ENCODE measurements at places on chromosomes 4 and X. TPM values are rescaled to one million over a fixed set of nuclear protein-coding genes. Genes with fewer than 3 reads are reported as not detected.

DNA sequence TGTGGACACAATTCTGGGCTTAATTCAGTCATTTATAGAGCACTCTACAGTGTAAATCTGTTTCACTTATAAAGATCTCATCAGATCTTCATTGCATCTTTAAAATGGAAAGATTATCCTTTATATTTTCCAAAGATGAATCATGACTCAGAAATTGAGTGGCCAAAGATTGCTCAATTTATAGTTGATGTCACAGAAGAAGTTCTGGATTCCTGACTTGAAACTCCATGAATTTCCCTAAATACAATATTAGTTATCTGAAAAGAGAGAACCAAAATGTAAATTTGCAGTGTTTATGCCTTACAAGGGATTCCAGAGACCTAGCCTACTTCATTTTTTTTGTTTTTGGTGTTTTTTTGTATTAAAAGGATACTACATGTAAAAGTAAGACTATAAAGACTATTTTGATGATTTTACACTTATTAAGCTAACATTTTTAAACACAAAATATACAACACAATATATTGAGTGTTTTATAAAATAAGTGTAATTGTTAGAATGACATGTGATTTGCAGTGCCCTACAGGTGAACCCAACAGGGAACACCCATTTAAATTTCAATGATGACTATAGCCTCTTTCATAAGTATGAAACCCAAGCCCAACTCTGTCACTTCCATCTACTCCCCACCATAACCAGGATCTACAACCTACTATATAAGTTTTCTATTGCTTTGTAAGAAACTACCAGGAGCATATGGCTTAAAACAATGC lies 183.5 kb downstream of the PCDH7 start:
- DNase-seq = no peak

DNA sequence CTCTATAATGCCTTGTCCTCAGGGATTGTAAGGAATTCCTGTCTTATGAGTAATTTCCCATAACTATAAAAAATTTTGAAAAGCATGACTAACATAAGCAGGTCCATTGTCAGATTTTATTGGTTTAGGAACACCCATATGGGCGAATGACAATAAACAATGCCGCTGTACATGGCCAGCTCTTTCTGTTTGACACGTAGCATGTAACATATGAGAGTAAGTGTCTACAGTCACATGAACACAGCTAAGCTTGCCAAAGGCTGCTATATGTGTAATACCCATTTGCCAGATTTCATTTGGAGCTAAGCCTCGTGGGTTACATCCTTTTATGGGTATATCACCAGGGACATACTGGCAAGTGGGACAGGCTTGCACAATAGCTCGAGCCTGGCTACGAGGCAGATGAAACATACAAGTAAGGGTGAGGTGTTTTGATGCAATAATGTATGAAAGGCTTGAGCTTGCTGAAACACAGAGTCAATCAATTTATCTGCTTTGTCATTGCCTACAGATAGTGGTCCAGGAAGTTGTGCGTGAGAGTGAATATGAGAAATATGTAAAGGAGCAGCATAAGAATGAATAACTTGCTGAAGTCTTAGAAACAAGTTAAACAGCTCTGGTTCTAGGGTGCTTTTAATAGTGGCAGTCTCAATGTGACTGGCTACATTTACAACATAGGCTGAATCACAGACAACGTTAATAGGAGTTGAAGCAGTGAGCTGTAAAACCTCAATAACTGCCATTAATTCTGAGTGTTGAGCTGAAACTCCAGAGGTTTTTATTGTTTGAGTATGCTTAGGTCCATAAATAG lies 67.4 kb upstream of the UGT2B10 start:
- DNase-seq = no peak

DNA sequence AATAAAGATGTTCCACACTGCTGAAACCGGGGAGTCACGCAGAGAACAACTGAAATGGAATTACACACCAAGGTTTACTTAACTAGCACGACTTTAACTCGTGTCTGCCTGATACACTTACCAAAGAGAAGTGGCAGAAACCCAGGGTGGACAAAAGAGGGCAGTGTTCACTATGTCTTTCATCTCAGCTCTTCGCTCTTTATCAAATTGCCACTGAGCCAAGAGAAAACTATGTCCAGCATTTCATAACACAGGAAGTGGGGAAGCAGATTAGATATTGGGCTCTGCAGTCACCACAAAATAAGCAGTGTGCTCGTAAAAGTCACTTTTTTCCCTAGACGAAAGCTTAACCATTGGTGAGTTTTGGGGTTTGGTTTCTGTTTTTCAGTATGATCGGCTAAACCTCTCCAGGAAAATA lies 155.7 kb downstream of the CHIC2 start:
- peak; percentile 59 for DNase-seq

DNA sequence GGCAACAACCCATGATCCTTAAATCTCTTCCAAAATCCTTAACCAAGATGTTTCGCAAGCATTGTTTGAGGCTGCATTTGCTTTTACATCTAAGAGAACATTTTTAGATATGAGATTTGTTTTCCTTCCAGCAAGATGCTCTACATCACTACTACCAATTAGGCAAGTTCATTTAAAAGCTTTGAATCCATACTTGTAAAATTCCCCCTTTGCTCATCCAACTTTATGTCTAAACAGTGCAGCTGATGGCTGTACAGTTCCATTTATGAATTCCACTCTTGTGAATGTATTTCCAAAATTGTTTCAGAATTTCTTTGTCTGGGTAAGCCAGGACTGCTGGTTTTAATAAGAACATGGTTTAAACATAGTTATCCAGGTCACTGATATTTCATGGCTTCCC lies 31.5 kb downstream of the RAI2 start:
- DNase-seq = no peak

DNA sequence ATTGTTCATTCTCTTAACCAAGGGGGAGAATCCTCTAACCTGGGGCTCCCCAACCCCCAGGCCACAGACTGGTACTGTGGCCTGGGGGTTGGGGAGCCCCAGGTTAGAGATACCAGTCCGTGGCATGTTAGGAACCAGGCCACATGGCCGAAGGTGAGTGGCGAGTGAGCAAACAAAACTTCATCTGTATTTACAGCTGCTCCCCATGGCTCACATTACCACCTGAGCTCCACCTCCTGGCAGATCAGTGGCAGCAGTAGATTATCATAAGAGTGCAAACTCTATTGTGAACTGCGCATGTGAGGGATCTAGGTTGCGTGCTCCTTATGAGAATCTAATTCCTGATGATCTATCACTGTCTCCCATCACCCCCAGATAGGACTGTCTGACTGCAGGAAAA lies 957.2 kb upstream of the PRKX start:
- no peak for DNase-seq

DNA sequence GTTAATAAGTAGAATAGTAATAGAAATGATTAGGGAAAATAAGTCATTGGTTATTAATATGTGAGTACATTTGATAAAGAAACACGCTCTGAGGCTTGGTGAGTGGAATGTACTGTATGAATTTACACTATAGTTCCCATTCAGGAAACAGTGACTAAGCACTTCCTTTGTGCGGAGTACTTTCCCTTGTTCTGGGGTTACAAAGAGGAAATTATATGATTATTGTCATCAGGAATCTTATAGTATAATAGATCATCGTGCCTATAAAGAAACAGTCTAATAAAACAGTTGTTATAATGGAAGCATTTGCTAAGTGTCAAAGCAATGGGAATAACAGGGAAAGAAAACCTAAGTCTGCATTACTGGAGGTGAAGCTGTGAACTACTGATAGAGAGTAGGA lies 138.0 kb downstream of the RPA4 start:
- no peak for DNase-seq

GRCh38 chr4:84317513-84317912 lies 181.6 kb downstream of the NKX6-1 start:
- DNase-seq = no peak

DNA sequence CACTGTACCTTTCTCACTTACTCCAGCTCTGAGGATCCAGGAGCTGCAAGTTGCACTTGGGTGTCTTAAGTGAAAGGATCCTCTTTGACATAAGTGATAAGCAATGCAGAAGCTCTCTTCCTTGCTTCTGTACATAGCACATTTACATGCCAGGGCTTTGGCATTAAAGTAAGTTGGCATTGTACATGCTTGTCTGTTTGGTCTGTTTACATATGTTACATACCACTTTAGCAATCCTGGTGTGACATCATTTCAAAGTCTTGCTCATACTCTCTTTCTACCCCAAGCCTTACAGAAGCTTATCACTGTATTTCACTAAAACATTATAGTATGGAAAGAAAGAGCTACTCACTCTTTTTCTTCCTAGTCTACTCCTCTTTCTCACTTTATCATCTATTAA lies 2548.3 kb downstream of the ARAP2 start:
- no peak for DNase-seq

GRCh38 chrX:100710816-100711215 lies 21.1 kb downstream of the SYTL4 start:
- no peak for DNase-seq

DNA sequence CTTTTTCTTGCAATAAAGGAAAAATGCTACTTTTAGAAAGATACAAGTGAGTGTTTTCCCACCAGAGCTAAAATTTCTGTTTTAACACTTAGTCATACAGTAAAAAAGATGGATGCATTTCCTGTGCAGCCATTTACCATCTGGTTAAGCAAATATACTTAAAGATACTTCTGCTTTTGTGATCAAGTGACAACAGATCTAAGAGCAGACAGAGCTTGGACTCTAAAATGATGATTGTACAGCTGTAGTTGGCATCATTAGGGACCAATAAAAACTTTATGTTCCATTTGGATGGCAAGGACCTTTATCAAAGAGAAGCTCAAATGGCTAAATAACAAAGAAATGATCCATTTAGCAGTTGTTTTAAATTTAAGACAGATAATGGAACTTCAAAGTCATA lies 270.8 kb downstream of the FSTL5 start:
- DNase-seq = no peak

DNA sequence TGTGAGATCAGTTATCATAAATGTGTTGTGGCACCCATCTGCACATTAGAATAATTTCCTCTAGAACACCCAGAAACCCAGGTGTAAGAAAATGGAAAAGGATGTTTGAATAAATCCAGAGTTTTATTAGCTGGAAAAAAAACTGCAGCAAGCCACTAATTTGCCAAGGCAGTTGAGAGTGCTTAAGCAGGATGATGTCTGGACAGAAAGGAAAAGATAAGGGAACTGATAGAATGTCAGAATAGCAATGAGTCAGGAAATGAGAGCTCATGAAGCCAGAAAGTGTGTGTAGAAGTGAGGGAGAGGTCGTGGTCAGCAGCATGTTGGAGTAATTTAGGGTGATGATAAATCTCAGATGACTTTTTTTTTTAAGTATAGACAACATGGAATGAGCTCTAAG lies 15.2 kb upstream of the NEUROG2 start:
- no peak for DNase-seq

- DNase-seq = no peak
Measured at GRCh38 chrX:10554612-10555270, 65.6 kb downstream of the MID1 start.

DNA sequence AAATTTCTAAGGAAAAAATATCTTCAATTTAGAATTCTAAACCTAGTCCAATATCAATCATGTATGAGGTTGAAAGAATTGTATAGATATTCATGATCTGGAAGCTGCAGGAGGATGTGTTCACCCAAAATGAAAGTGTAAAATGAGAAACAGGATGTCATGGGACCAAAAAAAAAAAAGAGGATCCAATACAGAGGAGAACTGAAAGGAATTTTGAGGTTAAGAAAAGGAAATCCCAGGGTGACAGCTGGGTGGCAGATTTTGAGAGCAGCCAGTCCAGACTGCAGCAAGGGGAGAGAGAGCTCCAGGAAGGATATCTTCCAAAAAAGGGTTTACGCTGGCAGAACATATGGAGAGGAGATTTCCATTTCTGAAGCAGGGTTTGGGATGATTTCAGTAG lies 38.9 kb downstream of the TLR10 start:
- no peak for DNase-seq

GRCh38 chrX:22396408-22396807 lies 123.7 kb downstream of the CBLL2 start:
- no peak for DNase-seq

DNA sequence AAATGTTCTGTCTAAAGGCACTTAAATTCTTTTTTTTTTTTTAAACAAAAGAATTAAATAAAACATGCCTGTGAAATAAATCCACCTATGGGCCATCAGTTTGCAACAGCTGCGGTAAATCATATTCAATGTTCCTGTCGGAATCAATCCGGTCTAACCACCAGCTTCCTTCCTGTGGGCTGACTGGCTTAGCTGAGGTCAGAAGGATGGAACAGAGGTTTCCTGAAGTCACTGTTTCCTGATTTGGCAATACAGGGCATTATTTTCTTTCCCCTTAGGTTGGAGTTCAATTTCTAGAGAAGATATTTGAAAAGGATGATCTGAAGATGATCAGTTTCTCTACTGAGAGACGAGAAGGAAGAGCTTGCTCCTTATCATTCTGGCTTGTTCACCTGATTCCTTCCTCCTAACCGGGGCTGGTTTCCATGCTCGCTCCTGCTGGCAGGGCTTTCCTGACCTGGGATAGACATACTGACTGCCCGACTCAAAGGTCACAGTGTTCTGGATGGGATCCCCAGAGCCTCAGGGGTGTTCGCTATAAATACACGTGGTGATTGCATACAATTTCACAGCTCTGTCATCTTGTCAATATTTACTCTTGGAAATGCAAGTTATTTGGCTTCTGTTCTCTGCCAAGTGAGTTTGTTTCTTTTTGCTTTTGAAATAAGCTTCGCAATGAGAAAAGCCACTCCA lies 21.7 kb downstream of the PDLIM3 start:
- DNase-seq = no peak

DNA sequence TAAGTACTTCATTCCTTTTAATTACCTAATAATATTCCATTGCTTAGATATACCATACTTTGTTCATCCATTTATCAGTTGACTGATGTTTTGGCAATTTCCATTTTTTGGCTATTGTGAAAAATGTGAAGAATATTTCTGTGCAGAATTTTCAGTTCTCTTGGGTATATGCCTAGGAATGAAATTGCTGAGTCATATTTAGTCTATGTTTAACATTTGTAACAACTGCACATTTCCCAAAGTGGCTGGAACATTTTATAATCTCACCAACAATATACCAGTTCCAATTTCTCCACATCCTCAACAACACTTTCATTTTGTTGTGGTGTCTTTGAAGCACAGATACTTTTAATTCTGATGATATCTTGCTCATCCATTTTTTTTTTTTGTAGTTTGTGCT lies 215.5 kb downstream of the PDGFC start:
- DNase-seq = no peak

- DNase-seq = no peak
Measured at GRCh38 chr4:34939073-34939472, 1305.2 kb downstream of the ARAP2 start.

RHOXF2B gene
- total RNA-seq = not detected

CITED1 gene
- total RNA-seq = not detected

TLR6 gene
- total RNA-seq = 4.2 TPM

VSIG4 gene
- 283 TPM for total RNA-seq

MCTS1 gene
- 8.6 TPM for total RNA-seq
